ENCODE measurements at places on chromosomes 6 and 20. TPM values are rescaled to one million over a fixed set of nuclear protein-coding genes. Genes with fewer than 3 reads are reported as not detected.

DNA sequence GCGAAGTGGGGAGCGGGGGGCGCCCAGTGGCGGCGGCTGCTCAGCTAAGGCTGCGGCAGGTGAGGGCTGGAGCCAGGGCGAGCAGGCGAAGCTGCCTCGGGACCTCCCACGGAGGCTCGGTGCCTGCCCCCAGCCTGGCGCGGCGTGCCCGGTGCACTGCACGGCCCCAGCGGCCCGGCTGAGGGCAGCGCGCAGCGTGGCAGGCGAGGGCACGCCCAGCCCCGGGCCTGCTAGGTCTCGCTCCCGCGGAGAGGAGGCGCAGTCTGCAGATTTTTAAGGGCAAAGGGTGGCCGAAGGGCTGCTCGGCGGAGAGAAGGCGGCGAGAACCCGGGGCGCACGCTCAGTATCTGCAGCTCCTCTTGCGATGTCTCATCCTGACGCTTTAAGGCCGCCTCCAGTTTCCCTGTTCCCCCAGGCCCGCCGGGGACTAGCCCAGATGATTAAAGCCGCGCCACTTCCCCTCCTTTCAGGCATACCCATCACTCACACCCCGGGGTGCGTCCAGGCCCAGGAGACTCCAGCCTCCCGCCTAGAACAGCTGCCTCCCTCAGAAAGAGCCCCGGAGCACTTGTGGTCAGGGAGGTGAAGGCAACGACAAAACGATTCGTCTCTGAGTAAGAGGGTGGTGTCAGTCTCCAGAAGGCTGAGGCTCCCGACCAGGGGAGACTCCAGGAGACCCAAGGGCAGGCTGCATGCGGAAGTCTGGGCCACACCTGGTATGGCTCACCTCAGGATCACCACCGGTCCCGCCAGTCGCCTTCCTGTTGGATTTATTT lies at the start of gene FERMT1:
Gene FERMT1, minus strand, starts transcription at position 158 of the 776 bp plus-strand sequence. CDS start 3,476 bp downstream, outside the sequence.
- no peak within 1 kb of the TSS for H3K4me3 ChIP-seq
- H3K27ac ChIP-seq: no peak within 1 kb of the TSS
- no peaks in the 10 kb centered on the region for H3K36me3 ChIP-seq
- no peaks in the 10 kb centered on the region for H3K4me1 ChIP-seq
- no peak for DNase-seq

DNA sequence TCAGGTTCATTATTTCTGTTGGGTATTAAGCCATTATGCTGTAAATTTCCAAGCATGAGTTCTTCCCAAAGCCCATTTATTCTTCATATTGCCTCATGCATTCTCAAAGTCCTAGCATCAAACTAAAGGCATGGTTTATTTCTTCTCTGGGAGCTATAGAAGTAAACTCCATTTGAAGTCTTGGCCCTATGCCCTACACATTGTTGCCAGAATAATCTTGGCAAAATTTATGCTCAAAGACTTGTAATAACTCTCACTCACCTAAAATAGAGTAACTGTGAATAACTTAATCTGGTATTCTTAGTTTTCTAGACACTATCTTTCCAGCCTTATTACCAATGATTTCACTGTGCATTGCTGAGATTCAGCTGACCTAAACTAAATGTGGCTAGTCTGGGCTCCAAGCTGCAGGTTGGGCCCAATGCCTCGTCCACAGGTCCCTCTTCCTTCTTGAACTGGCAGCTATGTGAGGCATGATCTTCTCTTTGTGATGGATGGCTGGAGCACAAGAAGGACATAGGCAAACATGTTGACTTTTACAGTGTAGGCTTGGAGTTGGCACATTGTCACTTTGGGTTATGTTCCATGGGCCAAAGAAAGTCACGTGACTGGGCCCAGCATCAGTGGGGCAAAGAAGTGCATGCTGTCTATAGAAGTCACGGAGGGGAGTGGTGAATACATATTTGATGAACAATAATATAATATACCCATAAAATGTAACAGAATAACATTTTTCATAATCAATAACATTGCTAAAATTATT lies 39.1 kb upstream of the ANKEF1 start:
- no peaks in the 10 kb centered on the region for H3K27me3 ChIP-seq
- H3K4me3 ChIP-seq: no peak overlapping the region
- no peak overlapping the region for H3K27ac ChIP-seq
- DNase-seq: no peak
- H3K4me1 ChIP-seq: no peaks in the 10 kb centered on the region

DNA sequence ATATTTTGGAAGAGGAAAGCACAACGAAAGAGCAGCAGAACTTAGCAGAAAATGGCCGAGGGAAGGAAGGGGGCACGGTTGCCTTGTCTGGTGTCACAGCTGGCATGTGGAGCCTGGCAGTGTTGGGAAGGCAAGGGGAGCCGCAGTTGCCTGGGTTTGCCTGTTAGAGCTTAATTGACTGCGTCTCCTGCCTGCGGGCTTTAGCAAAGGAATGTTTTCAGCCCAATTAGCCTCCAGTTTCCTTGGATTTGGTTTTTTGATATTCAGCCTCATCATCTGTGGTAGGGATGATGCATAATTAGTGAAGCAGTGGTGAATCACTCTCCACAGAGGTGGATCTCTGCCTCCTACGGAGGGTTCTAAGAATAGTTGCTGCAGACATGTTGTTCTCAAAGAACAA lies 832.6 kb downstream of the QKI start:
- no peaks in the 10 kb centered on the region for H3K36me3 ChIP-seq
- no peak overlapping the region for H3K4me3 ChIP-seq
- H3K27me3 ChIP-seq: no peaks in the 10 kb centered on the region

The GGTLC1 gene
- not detected for total RNA-seq
